Foreskin fibroblast (primary cell): ENCODE measurements at places on chromosomes 11 and 22.
A peak's percentile ranks its signal among the peaks of the same experiment; 100 is the strongest.

DNA sequence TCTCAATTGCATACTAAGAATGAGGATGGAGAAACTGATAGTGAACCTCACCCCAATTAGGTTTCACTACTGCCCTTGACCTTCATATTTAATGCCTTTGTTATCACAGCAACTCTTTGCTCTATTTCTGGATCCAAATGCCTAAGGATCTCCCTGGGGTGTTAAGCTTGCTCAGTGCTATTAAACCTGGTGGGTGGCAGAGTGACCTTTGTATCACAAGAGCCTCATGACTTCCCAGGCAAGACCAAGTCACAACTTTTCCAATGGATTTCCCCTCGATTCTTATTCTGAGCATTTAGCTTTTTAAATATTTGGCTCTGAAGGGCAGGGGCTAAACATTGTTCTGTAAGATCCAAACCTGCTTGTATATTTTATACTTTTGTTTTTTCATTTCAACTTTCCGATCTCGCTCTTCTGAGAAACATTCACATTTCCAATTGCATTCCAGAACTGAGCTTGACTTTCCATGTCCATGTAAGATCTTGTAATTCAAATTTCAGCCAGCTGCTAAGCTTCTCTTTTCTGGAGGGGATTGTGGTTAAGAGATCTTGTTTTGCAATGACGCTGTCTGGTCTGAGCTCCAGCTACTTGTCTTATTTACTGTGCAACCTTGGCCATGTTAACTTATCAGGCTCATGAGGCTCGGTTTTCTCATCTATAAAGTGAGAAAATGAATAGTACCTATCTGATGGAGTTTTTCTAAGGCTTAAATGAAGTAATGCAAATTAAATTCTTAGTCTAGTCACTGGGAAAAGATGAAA, 6.4 kb upstream of the EHF start:
- DNase-seq, result peak; percentile 59

DNA sequence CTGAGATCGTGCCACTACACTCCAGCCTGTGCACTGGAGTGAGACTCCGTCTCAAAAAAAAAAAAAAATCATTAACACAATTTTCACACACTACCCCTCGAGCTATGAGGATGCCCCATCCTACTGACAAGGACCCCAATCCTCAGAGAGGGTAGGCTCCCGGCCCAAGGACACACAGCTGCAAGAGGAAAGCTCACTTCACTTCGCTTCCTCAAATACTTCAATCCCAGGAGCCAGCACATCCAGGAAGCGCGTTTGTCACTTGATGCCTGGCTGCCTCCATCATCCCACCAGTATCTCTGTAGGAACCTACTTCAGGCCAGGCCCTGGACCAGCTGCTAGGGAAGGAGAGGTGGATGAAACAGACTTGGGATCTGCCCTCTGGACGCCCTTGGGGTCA, 144.0 kb downstream of the CRYBB2 start:
- no peak for DNase-seq

DNA sequence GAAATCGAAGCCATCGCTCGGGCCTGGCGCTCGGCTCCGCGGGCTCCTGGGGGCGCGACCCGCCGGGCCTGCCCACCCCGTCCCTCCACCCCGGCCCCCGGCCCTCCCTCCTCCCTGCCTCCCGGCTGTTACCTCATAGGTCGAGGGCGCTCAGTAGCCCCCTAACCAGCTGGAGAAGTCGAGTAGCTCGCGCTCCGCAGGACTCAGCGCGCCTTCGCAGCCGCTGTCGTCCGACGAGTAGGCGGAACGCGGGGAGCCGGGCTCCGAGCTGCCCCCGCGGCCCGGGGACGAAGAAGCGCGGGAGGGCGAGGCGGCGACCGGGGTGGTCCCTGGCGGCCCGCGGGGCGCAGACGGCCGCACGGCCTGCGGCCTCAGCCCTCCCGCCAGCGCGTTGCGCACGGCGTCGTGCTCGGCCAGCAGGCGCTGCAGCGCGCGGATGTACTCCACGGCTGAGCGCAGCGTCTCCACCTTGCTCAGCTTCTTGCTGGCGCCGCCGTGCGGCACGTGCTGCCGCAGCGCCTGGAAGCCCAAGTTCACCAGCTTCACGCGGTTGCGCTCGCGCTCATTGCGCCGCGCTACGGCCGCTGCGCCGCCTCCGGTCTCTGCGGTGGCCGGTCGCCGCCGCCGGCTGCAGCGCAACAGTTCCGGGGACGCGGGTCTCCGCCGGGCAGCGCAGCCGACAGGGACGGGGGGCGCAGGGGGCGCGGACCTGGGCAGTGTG, 627 bp downstream of the ASCL2 start:
- DNase-seq, result peak; percentile 46

DNA sequence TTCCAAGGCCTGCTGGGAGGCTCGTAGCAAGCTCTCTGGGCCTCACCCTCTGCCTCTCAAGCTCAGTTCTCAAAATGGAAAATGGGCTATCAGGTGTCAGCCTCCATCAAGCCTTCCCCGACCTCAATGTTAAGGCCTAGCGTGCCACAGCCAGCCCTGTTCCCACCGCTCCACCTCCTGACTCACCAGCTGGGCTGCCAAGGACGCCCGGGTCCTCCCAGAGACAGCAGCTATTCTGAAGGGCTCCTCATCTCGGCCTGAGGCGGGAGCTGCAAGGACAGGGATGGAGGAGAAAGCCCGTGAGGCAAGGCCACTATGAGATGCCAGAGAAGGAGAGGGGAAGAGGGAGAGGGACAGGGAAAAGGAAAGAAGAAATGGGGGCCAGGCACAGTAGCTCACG, 19.9 kb downstream of the ARAP1 start:
- no peak for DNase-seq

DNA sequence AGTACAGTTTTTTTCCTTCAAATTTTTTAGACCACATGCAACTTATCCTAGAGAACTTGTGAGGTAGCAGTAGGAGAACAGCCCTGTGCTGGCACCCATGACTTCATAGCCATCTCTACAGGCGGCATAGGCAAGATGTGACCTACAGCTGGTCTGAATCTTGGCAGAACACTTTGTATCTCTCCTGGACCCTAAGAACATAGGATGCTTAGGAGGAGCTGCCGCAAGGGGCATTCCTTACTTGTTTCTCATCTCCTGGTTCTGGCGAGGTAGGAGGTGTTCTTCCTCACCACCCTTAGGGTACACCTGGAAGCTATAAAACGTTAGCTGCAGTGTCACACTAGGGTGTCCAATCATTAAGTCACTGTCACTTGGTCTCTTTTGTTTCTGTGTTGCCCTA, 16.4 kb downstream of the CWC15 start:
- no peak for DNase-seq

GRCh38 chr11:108388576-108388975, 78.8 kb downstream of the C11orf65 start:
- DNase-seq, result no peak

DNA sequence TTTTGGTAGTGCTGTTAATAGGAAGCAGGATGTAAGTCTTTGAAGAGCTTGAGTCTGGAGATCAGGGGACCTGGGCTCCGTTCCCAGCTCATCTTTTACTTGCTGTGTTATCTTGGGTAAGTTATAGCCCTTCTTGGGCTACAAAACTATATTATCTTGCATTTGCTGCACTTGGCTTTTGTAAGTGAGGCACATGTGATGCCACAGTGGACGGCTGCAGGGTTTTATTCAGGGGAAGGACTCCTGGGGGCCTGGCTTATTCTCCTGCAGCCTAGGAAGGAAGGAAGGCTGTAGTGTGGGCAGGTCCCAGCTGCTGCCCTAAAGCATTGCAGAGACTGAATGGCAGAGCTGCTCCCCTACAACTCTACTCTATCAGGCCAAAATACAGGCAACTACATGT, 6.4 kb downstream of the CD82 start:
- DNase-seq, result no peak

- no peak for DNase-seq
Observed at GRCh38 chr11:108148556-108148955, 27.2 kb downstream of the ACAT1 start.

GRCh38 chr11:8386134-8386864, 122.6 kb upstream of the LMO1 start:
- no peak for DNase-seq

DNA sequence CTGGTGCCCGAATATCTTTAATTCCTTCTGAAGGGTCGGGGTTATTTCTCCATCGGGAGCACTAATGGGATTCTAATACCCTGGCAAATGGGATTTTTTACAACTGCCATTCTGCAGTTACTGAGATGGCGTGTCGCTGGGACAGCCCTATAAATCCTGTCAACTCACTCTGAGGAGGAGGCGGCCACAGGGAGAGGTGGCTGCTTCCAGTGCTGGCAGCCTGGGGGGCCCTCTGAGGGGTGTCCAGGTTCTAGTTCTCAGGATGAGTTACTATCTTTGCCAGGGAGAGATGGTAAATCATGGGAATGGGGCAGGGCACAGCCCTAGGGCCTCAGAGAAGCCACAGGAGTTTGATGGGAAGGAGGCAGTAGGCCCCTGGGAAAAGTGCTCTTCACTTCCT, 135.9 kb downstream of the NTM start:
- no peak for DNase-seq

- DNase-seq, result no peak
Observed at GRCh38 chr22:27644566-27644965, 157.0 kb downstream of the MN1 start.

GRCh38 chr22:17303840-17304779, 65.2 kb upstream of the CECR2 start:
- no peak for DNase-seq

GRCh38 chr22:37505989-37506388, 13.2 kb downstream of the CARD10 start:
- no peak for DNase-seq

DNA sequence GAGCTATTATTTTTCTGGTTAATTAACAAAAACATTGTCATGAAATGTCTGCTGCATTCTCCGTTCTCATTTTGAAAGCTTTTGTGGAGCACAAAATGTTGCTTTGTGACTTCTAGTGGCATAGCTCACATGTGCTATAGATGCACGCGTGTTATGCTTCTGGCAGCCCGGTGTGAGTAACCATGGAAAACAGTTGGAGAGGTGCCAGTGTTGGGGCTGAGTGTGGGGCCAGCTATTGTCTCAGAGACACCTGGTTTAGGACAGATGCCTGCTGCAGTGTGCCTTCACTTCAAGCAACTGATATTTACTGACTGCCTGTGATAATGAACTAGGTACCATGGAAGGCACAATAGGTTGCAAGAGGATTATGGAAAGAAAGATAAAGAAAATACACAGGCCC, 760.6 kb downstream of the NTM start:
- no peak for DNase-seq

DNA sequence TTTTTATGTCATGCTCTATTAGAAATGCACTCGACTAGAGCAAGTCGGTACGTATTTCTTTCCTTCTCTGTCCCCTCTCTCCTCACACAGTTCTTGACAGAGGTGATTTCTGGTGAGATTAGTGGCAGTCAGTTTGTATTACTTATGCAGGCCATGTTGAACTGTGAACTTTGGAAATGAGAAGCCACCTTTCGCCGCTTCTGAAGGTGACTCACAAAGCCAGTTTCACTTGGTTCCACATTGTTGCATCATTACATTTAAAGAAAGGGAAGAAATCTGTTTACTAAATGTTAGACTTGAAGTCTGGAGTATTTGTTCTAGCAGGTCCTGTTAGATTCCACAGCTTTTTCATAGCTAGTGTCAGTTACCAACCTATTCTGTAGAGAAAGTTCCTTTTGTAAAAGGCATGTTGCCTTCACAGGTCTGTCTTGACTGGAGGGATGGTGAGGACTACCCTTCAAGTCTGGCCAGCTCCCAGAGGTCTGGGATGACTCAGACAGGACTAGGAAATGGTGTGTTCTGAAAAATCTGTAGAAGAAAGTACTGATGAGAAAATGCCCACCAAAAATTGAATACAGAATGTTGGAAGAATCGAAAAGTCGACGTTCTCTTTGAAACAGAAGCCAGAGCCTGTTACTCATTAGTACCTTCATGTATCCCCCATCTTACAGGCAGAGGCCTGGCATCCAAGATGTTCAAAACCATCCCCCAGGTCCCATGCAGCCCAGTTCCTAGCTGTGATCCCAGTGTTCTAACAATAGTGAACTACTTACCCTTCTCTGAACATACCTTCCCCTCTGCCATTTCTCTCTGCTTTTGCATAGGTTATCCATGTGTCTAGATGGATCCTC, 181.4 kb downstream of the DBX1 start:
- DNase-seq, result peak; percentile 91

DNA sequence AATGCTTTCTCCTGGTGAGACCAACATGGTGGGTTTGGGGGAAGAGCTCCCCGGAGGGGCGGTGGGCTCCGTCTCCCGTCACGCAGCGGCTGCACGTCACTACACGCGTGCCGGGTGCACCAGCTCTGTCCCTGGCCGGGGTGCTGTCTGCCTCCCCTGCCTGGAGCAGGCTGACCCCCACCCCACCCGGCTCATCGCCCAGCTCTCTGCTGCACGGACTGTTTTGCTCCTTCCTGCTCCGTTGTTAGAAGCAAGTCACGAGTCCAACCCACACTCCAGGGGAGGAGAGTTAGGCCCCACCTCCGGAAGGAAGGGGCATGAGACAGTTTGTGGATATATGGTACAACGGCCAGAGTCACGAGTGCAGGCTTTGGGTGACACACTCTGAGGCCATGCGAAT, 364.9 kb downstream of the BRD1 start:
- DNase-seq, result no peak

- DNase-seq, result no peak
Observed at GRCh38 chr22:20652130-20652529, 121.8 kb upstream of the SERPIND1 start.

GRCh38 chr11:121452609-121453150, at the start of gene SORL1-AS1:
Gene SORL1-AS1, minus strand, starts transcription at chr11:121452967.
- no peak for DNase-seq

GRCh38 chr22:30315962-30316576, 10.7 kb downstream of the TBC1D10A start:
- no peak for DNase-seq

DNA sequence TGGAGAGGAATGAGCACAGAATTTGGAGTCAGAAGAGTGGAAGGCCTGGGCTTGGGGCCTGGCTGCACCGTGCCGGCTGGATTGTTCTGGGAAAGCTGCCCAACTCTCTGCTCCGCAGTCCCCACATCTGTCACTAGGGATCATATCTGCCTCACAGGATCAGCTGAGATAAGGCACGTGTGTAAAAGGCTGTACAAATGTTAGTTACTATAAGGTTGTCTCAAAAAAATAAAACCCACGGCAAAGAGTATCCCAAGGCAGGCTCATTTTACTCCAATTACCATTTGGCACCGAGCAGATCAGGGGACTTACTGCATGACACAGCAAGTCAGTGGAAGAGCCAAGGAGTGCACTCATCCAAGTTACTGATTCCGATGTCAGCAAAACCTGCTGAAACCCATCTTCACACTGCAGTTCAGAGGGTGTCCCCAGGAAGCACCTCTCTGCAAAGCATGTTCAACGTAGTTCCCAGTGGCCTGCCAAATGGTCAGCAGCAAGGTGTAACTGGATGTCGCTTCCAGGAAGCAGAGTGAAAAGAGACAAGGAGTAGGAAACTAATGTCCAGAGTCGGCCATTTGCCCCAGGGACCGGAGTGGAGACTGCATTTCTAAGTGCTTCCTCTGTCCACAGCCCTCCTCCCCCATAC, 18.1 kb upstream of the MRTFA start:
- peak; percentile 71 for DNase-seq
